ENCODE measurements at places on chromosomes 5 and 9.

DNA sequence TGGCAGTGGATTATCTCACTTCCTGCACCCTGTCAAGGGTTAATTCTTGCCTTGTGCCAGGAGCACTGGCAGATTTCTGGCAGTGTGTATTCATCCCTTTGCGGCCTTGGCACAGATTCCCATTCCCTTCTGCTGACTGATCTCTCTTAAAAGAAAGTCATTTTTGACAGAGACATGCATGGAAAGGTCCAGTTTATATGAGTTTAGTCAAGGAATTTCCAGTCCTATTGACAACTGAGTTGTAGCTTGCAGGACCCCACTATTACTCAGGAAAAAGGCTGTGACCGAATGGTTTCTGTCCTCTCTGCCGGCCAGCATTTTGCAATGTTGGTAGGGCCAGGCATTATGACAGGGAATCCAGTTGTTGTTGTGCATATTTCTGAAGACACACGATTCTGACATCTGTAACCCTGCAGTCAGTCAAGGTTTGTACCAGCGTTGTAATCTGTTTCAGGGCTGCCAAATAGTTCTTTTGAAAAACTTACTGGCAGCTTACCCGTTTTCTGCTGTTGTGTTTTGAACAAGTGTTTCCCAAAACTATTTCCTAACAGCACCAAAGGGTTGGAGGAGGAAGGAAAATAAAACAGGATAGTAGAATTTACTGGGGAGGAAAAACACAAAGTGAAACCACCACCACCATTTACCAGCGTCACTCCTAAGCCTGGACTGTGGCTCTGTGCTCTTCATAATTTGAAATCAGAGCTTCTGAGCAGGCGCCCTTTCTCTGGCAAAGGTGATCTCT is 243.4 kb upstream of the KLF4 start:
- DNase-seq, result peak; percentile 7

- no peak for DNase-seq
Observed at GRCh38 chr5:444226-444625, 1.2 kb downstream of the EXOC3 start.

GRCh38 chr5:102271759-102272158 is 24.3 kb downstream of the SLCO4C1 start:
- no peak for DNase-seq

GRCh38 chr9:110103257-110103656 is 104.7 kb downstream of the C9orf152 start:
- no peak for DNase-seq

- no peak for DNase-seq
Observed at GRCh38 chr5:168109441-168109840, 182.0 kb upstream of the WWC1 start.

DNA sequence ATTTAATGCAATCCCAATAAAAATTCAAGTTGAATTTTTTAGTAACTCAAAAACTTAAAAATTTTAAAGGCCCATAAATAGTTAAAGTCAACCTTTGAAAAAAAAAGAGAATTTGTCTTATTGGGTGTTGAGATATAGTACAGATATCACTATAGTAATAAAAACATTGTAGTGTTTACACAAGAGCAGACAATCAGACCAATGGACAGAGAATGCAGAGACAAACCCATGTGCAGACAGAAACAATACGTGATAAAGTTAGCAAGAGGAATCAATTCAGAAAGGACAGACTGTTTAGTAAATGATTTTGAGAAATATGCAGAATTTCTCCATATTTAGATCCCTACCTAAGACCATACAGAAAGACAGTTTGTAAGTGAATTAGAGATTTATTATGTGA is 33.9 kb downstream of the GOLGA1 start:
- no peak for DNase-seq

DNA sequence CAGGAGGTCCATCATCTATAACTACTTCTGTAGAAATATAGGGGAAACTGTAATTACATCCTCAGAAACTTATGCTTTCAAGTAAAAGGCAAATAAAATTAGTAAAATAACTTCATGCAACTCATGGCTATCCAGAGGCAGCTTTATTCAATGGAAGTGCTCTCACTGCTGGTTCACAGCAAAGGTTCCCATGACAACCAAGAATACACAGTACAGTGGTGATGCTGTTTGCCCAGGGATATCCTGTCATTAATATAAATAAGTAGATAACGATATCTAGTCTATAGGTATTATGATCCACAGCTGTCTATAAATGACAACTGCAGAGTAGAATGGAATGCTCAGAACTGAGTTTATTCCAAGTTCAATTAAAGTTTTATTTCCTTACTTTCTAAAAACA is 390.3 kb downstream of the PDE4D start:
- no peak for DNase-seq

GRCh38 chr9:123399803-123400378 is 43.9 kb downstream of the CRB2 start:
- no peak for DNase-seq

GRCh38 chr5:75885849-75886596 is 168.8 kb upstream of the POC5 start:
- DNase-seq, result no peak

GRCh38 chr5:131109540-131110255 is 55.4 kb downstream of the HINT1 start:
- peak; percentile 8 for DNase-seq

Data from NCI-H1092 treated with DMSO at 0.1 percent for 48 hours (cell line).